ENCODE measurements at places on chromosomes 7 and 10.
A peak's percentile ranks its signal among the peaks of the same experiment; 100 is the strongest.

- DNase-seq: no peak
These were observed 104.6 kb upstream of the INSIG1 start for GRCh38 chr7:155192961-155193640.

- peak; percentile 56 for DNase-seq
These were observed 162.3 kb downstream of the ITGB1 start for GRCh38 chr10:32795598-32796183.

GRCh38 chr7:142053988-142054387 lies 57.5 kb upstream of the MGAM2 start:
- DNase-seq: no peak

DNA sequence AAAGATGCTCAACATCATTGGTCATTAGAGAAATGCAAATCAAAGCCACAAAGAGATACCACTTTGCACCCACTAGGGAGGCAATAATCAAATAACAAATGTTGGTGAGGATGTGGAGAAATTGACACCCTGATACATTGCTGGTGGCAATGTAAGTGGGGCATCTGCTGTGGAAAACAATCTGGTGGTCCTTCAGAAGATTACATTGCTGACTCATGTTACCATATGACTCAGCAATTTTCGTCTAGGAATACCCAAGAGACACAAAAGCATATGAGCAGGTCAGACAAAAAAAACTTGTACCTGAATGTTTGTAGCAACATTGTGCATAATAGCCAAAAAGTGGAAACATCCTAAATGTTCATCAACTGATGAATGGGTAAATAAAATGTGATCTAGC lies 4.9 kb upstream of the CLDN3 start:
- no peak for DNase-seq

- peak; percentile 78 for DNase-seq
These were observed 92.2 kb downstream of the SPDYE5 start for GRCh38 chr7:75584354-75584753.

GRCh38 chr7:42621543-42622219 lies 290.2 kb downstream of the C7orf25 start:
- no peak for DNase-seq

GRCh38 chr10:129800796-129801340 lies 163.2 kb downstream of the EBF3 start:
- no peak for DNase-seq

DNA sequence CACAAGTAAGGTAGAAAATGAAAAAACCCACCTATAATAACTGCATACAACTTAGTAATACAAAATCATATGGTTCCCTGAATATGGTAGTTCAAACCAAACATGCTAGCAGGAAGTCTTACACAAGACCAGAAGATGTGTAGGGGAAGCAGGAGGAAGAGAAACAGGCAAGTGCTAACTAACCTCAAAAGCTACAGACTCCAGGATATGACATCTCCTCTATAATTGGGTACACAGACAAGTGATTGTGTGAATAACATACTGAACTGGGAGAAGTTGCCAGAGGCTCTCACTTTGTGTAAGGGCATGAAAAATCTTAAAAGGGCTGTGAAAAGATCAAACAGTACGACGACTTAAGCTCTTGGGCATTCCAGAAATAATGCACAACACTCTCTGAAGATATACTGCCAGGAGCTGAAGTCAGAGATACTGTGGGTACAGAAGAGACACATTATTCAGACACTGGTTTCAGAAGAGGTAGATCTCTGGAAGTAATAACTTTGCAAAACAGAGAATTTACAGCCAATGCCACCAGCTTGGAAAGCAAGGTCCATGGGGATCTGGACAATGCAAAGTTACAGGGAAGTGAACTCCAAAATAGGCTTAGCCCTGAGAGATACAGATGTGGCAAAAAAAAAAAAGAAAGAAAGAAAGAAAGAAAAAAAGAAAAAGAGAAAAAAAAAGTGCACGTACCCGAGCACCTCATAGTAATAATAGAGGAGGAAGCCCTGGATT lies 767.2 kb downstream of the TNS3 start:
- no peak for DNase-seq

- no peak for DNase-seq
These were observed at the start of gene CRTAC1 for GRCh38 chr10:98030093-98030821. Gene CRTAC1, minus strand, starts transcription at chr10:98030621. Its CDS starts 149 bp downstream, at chr10:98030472.

DNA sequence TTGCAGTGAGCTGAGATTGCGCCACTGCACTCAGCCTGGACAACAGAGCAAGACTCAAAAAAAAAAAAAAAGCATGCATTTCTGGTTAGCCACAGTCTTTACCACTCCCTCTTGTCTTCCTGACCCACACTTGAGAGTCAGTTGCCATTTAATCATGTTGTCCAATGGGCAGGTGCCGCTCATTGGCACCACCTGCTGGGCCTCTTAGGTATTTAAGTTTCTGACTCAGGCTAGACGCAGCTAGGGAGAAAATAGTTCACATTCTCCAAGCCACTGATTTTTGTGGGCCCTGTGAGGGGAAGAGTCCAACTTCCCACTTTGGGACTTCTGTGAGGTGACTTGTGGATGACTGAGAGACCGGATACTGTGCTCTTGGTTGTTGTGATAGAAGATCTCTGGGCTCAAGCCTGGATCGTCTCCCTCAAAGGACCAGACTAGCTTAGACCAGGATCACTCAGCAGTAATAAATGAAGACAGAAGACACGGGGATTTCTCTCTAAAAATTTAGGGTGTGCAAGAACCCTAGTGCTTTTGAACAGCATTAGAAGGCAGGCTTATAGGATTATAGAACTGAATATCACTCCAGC lies 26.8 kb upstream of the SORCS3 start:
- peak; percentile 14 for DNase-seq

DNA sequence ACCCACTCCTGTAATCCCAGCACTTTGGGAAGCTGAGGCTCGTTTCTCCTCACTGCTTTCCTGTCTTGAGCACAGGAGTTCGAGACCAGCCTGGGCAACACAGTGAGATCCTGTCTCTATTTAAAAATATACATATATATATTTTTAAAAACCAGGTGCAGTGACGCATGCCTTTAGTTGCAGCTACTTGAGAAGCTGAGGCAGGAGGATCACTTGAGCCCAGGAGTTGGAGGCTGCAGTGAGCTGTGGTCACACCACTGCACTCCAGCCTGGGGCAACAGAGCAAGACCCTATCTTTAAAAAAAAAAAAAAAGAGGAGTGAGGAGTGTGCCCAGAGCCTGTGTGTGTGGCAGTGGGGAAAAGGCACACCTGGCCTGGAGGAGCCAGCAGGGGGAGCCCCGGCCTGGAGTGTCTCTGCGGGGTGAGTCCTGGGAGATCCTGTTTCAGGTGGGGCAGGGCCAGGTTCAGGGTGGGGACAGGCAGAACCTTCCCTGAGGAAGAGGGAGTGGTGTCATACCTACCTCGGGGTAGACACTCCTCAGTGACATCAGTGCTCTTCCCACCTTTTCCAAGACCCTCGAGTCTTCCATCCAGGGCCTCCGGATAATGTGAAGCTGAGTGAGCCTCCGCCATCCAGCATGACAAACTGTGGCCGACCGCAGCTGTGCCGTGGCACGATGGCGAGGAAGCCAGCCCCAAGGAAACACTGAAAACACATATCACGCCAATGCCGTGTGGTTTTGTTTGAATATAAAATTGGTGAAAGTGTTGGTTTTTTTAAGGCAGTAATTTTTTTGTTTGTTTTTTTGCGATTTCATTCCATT lies 9.0 kb upstream of the ARPC1B start:
- peak; percentile 19 for DNase-seq

DNA sequence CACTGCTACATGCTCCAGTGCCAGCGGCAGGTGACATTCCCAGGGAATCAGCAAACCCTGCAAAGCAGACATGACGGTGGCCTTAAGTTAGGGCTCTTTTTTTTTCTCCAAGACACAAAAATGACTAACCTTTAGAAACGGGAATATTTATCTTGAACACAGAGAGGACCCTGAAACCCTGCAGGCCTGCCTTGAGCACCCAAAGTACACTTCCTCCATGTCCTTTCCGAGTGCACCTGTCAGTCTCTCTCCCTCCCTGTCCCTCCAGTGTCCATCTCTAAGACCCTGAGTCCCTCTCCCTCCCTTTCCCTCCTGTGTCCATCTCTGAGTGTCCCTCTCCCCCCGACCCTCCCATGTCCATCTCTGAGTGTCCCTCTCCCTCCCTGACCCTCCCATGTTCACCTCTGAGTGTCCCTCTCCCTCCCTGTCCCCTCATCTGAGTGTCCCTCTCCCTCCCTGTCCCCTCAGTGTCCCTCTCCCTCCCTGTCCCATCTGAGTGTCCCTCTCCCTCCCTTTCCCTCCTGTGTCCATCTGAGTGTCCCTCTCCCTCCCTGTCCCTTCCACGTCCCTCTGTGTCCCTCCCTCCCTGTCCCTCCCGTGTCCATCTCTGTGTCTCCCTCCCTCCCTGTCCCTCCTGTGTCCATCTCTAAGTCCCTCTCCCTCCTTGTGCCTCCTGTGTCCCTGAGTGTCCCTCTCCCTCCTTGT lies 51.2 kb upstream of the CAMK2B start:
- no peak for DNase-seq

DNA sequence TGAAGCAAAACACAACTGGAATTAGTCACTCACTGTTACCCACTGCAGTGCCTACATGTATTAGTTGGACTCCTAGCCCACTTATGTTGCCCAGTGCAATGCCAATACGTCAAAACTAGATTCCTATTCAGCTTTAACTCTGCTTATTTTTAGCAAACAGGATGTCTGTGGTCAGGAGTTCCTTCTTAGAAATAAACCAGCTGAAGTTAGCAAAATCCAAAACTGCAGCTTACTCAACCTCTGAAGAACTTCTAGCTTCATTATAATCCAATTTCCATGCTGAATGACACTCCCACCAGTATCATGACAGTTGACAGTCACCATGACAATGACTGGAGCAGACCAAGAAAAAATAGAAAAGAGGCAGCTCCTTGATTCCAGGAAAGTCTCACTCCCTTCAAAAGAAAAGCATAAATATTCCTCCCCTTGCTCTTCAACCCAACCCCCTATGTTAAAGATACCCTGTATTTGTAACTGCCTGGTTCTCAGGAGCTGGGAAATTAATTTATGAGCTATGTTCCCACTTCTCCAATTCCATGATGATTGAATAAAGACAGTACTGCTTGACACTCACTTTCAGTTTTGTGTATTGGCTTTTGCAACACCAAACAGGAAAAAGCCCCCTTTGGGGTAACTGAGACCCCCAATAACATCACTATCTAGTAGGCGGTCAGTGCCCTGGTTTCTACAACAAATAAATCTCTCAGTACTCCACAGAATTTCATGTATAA lies 327.4 kb downstream of the SORCS1 start:
- peak; percentile 98 for DNase-seq

DNA sequence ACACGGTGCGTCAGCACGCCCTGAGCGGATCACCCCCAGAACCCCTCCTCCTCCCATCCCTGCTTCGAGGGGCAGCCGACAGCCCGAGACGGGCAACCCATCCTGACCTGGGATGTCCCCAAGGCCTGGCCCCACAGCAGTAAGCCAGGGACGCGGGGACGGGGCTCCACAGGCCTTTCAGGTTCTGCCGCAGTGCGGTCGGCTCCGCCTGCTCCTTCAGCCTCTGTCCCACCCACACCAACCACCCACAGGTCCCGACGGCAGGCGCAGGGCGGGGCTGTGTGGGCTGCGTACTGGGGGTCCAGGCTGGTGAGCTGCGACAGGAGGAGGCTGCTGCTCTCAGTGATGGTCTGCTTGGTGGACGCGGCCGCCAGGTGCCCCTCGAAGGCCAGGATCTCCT lies 16.7 kb downstream of the INTS1 start:
- DNase-seq: no peak

DNA sequence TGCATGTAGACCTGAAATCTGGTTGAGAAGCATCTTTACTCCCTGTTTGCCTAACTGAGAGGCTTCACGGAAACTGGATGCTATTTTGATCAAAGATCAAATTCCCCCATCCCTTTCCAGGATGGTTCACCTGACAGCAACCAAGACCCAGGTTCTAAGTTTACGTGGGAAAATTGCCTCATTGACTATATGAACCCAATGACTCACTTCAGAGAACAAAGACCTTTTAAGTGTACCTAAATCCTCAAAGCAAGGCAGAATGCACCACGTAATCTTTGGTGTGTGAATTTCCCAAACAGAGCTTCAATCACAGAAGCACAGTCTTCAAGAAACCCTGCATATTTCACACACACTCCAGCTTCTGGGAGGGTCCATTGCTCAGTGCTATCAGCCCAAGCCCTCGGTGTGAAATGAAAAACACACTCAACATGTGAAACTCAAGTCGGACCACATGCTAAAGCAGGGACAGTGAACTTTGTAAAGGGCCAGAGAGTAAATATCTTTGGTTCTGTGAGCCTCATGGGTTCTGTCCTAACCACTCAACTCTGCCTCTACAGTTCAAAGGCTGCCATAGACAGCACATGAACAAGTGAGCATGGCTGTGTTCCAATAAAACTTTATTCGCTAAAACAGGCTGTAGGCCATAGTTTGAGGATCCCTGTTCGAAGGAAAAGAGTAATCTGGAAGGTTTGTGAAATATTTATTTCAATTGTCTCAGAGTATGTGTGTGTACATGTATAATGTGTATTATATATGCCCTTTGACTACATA lies 275.6 kb upstream of the FOXK1 start:
- DNase-seq: no peak

All from Kasumi-1 (cell line).